ENCODE measurements at places on chromosomes 6 and 20. TPM values are rescaled to one million over a fixed set of nuclear protein-coding genes. Genes with fewer than 3 reads are reported as not detected.

The SLC22A3 gene
- not detected for total RNA-seq

The PRDM1 gene
- 1.4 TPM for total RNA-seq

The HLA-DRA gene
- total RNA-seq, result 0.11 TPM

The KIF6 gene
- total RNA-seq, result 0.22 TPM

The DSE gene
- 14.3 TPM for total RNA-seq

The OR2J3 gene
- total RNA-seq, result not detected

The PPP1R16B gene
- total RNA-seq, result 183 TPM

The LTB gene
- total RNA-seq, result 2.9 TPM

The KCNK5 gene
- total RNA-seq, result not detected

The TFAP2C gene
- under 0.01 TPM for total RNA-seq

The CDSN gene
- not detected for total RNA-seq

The TSPO2 gene
- total RNA-seq, result not detected

The IBTK gene
- total RNA-seq, result 43.2 TPM

The SLC32A1 gene
- total RNA-seq, result not detected

The DLK2 gene
- 0.33 TPM for total RNA-seq

The DNAAF9 gene
- total RNA-seq, result 13.4 TPM

The SAPCD1 gene
- 8.0 TPM for total RNA-seq

The PLN gene
- not detected for total RNA-seq

The TNNC2 gene
- total RNA-seq, result not detected

The MCHR2 gene
- total RNA-seq, result not detected

The MATN4 gene
- total RNA-seq, result under 0.01 TPM

The PGC gene
- total RNA-seq, result not detected

The FLOT1 gene
- 91.2 TPM for total RNA-seq

The PTCHD4 gene
- 15.0 TPM for total RNA-seq

The IL20RA gene
- total RNA-seq, result 0.26 TPM

The CRISP2 gene
- total RNA-seq, result not detected

The PRL gene
- total RNA-seq, result not detected

The DUSP15 gene
- 1.3 TPM for total RNA-seq

The OR12D3 gene
- total RNA-seq, result not detected

The TRAPPC3L gene
- total RNA-seq, result 0.11 TPM

The PKHD1 gene
- total RNA-seq, result not detected

The SEL1L2 gene
- total RNA-seq, result not detected

The GRIK2 gene
- 0.09 TPM for total RNA-seq

The PLCB4 gene
- 4.8 TPM for total RNA-seq

The HAO1 gene
- not detected for total RNA-seq

The GABRR2 gene
- total RNA-seq, result 0.77 TPM

The F13A1 gene
- total RNA-seq, result not detected

The C20orf202 gene
- total RNA-seq, result 0.17 TPM

The TMEM244 gene
- total RNA-seq, result not detected
